Stimulated activated CD8-positive, alpha-beta memory T cell treated with anti-CD3 and anti-CD28 coated beads, Interleukin-4, amount 100 ng/mL, for 24 hours (primary cell): ENCODE measurements at places on chromosomes 6 and 20.

- DNase-seq: peak; percentile 15
These were observed 104.9 kb upstream of the PRDM1 start for GRCh38 chr6:105981002-105981887.

DNA sequence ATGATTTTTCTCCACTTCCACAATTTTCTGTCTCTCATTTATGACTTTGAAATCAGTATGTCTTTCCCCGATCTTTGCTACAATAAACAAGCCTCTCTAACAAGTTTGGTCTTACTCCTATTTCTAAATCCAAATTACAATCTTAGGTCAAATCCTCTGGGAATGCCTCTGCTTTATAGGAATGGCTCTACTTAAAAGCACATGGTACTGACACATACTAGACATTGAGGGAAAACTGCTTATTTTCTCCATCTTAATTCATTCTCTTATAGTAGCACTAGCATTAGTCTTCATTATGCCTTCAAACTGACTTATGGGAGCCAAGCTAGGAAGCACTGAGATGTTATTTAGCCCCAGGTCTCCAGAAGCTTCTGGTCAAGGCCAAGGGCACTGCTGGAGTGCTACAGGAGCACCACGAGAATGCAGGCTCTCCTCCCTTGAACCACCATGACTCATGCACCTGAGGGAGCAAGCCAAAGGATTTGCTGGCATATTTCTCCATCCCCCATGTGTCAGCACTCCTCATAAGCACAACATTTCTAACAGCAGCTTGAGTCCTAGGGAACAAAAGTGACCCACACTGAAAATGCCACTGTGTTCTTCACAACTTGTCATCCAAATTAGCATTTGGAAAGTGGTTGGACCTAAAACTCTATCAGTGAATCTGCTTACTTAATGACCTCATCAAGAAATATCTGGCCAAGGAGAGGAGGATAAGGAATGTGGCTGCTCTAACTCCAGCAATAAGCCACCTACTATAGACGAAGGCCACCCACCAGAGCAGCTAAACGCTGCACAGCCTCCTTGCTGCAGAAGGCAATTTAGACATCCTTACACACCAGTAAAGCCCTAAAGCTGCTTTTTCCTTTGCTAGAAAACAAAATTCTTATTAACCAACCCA is 156.8 kb upstream of the KCNQ5 start:
- no peak for DNase-seq

DNA sequence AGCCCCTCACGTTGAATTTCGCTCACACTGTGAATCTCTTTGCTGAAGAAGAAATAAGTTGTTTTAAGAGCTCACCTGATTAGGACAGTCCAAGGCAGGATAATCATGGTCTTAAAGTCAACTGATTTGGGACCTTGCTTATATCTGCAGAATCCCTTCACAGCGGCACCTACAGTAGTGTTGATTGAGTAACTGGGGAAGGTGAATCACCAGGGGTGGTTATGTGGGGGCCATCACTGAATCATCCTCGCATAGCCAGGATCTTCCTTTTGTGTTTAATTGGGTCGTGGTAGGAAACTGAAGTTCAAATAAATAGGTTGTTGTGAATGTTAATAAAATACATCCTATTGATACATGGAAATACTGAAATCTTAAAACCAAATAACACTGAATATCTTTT is 20.2 kb upstream of the MICA start:
- DNase-seq: no peak

DNA sequence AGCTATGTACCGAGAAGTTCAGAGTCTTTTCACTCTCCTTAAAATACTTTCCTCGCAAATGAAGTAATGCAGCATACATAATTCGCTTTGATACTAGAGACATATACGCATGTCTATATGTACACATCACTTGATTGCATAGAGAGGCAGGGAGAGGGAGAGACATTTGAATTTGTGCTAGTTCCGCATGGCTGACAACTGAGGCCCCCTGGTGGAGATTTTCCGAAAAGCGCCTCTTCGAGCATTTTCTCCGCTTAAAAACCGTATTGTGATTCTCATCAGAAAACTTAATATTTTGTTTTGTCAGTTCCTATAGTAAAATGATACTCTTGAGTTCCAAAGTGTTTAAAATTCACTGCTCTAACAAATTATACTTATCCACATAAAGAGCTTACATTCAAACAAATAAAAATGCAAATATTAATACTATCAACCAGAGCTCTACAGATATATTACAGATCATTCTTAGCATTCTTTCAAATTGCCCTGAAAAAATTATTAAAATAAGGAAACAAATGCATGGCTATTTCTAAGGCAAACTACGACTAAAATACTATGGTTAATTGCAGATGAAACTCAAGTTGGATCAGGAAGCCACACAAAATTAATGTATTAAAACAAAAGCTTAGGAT is 637 bp downstream of the MYLK4 start:
- peak; percentile 50 for DNase-seq

DNA sequence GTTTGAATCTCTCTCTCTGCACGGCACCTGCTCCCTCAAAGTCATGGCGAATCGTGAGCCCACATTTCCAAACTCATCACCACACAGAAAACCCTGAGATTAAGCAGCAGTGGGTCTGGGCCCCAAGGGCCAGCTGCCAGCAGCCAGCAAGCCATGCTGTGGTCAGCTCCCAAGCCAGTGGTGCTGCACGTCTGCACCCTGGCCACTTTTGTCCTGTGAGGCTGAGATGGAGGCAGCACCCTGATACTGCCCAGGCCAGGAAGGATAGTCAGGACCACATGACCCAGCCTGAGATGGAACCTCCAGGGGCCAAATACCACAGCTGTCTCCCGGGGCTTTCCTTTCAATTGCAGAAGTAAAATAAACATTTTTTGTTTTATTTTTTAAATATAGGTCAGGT is 93.9 kb downstream of the PRND start:
- DNase-seq: no peak

GRCh38 chr6:62285612-62286469 is at the start of gene KHDRBS2:
Gene KHDRBS2 (minus strand): TSS chr6:62286225.
- no peak for DNase-seq

- DNase-seq: no peak
These were observed 16.4 kb upstream of the MCUR1 start for GRCh38 chr6:13830803-13831202.

DNA sequence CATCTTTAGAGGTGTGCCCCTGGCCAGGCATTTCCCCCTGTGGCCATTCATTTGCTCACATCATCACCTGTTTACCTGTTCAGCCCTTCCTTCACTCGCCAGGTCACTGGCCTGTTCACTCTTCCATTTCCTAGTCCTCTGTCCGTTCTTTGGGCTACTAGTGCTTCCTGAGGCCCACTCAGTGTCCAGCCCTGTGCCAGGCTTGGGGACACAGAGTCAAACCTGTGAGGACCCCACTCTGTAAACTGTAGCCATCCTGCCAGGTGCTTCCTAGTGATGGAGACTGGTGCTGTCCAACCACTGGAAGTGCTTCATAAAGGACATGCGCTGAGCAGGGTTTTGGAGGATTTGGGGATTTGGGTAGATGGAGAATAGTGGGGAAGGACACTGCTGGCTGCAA is 3.5 kb downstream of the DLGAP4 start:
- DNase-seq: no peak

DNA sequence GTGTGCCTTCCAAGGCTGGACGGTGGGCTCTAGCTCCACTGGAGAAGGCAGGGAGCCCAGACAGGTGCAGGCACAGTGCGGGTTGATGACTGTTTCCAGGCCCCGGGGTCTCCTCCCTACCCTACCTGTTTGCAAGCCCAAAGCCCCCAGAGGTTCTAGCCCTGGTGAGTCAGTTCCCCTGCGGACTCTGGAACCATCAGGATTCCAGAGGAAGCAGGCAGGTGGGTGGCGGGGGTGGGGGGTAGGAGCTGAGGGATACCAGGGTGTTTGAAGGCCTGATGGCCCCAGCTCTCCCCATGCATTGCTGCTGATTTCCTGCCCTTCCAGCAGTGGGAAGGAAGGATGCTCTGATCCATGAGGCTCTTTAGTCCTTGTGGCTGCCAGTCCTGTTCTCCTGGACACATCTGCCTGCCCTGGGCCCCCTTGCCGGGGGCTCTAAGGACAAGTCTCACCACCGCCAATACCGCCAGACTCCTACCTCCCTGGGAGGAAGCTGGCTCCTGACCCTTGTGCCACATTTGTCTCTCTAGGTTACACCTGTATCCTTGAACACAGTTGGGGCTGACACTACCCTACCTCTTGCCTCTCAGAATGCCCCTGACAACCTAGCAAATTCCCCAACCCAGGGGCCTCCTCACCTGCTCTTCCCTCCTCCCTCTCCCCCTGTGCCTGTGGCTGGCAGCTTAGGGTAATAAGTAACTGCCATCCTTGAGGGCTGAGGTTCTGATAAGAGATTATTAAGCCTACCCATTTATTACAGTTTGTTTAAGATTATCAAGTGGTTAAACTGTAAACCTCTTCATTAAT is 21.7 kb downstream of the KCNK5 start:
- no peak for DNase-seq

- no peak for DNase-seq
These were observed 262.0 kb downstream of the CDC5L start for GRCh38 chr6:44649365-44650025.

DNA sequence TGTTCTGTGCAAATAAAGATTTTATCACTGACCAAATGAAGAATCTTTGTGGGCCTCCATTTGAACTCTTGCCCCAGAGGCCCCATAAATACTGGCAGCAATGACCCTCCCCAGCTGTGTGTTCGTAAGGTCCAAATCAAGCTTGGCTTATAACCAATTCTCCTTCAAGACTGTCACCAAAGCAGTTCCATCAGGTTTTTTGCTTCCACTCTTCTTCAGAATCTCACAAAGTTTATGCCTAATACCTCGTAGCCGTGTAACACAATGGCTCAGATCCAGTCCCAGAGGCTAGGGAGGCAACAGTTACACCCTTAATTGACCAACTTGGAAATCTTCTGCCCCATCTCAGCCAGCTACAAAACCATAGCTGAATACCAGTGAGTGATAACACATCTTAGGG is 120.5 kb downstream of the HIVEP2 start:
- no peak for DNase-seq

DNA sequence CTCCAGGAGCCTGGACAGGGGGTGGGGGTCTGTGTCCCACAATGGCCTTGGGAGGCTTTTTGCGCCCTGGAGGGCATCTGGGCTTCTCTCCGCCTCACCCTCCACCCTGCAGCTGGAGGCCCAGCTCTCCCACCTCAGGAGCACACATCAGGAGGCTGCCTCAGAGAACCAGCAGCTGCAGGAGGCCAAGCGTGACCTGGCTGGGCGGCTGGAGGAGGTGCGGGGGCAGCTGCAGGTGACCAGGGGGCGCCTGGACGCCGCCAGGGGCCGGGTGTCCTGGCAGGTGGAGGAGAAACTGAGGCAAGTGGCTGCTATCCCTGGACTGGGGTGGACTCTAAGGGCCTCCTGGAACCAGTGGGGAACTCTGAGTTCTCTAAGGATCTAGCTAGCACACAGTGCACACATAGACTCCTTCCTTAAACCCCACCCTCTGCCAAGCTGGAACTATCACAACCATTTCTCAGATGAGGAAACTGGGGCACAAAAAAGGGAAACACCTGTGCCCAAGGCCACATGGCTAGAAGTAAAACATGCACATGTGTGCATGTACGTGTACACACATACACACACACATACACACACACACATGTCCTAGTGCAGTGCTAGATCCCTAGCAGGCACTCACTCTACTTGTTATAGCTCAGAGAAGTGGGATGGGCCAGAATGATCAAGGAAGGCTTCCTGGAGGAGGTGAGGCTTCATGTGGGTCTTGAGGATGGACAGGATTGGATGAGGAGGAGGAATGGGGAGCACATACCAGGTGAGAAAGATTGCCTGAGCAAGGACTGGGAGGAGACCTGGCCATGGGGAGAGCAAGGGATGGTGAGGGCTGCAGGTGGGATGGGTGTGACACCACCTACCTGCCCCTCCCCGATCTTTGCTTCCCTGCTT is 22.9 kb downstream of the RAB44 start:
- DNase-seq: no peak

GRCh38 chr6:117481278-117481925 is 1.1 kb upstream of the DCBLD1 start:
- no peak for DNase-seq

GRCh38 chr20:59770270-59770669 is 163.2 kb downstream of the SYCP2 start:
- no peak for DNase-seq

GRCh38 chr6:146295695-146296094 is 247.9 kb upstream of the RAB32 start:
- no peak for DNase-seq

DNA sequence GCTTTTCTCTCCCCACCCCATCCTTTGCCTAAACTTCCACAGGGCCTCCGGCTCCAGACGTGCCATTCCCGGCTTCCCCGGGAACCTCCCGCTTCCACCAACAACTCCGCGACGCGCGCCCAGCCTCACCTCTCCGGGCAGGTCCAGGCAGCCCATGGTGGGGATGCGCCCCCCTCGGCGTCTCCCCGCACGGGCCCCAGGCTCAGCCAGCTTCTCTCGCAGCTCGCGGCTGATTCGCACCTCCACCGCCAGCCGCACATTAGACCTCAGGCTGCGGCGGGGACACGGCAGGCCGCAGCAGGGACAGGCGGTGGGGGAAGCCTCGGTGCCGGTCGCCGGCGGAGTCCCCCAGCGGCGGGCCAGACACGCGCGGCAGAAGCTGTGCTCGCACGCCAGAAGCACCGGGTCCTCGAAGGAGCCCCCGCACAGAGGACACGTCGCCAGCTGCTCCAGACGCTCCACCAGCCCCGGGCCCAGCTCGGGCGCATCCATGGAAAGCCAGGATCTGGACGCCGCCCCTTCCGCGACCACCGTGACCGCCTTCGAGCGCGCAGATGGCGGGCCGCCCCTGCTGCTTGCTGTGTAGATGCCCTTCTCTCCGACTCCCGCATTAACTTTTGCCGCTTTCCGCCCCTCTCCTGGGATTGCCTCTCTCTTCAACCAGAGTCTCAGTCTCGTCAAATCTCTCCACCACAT is at the start of gene RNF39:
RNF39 (minus strand) TSS at position 676 of the 696 bp plus-strand sequence; CDS start at position 492, 184 bp downstream.
- DNase-seq: no peak

- no peak for DNase-seq
These were observed 56.0 kb upstream of the SUPT3H start for GRCh38 chr6:45433533-45434380.

DNA sequence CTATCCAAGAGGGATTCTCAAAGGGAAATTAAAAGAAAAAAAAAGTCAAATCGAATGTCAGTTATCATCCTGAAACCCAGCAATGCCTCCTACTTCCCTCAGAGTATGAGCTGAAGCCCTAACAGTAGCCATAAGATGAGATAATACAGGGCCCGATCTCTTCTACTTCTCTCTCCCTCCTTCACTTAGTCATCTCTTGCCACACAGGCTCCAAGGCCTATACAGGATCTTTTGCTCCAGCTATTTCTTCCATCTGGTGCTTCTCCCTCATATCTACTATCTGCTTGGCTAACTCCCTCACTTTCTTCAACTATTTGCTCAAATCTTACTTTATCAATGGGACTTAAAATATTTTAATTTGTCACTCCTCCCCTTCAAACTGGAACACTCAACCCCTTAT is 215.3 kb downstream of the RNGTT start:
- DNase-seq: no peak

DNA sequence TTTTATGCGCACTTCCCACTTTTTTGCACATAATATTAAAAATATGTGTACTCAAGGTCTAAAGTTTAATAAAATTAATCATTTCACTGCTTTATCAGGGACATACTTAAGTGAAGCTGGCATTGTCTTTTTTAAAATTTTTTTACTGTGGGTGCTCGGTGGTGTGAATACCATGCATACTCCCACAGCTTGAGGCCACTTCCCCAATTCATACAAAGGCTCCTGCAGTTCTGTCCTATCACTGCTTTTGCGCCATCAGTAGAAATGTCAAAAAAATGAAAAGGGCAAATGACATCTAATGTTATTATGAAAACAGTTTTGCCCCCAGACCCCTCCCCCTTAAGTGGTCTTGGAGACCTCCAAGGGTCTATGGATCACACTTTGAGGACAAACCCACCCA is 464.1 kb upstream of the ARID1B start:
- no peak for DNase-seq
